Effector memory CD4-positive, alpha-beta T cell (primary cell): ENCODE measurements at places on chromosomes 4 and X.

GRCh38 chr4:124631760-124632159 is 80.8 kb downstream of the ANKRD50 start:
- no peak for DNase-seq

GRCh38 chr4:10118048-10119004 is 1.7 kb upstream of the WDR1 start:
- DNase-seq: no peak

DNA sequence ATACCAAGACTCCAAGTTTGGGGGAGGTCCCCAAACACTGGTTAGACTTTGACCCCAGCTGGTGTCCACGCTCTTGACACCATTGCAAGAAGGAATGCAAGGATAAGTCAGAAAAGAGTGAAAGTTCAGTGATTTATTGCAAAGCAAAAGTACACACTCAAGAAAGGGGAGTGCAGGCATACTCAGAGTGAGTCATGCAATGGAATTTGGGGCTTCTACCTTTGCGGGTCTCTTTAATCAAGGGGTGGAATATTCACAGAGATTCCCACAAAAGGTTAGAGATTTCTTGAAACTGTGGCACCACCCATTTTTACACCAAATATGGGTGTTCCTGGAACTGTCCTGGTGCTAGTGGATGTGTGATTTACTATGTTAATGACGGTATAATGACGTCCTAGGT is 5.2 kb upstream of the SMIM10L2A start:
- no peak for DNase-seq

- DNase-seq: no peak
These were observed 166.4 kb upstream of the AFF2 start for GRCh38 chrX:148333989-148334388.

GRCh38 chr4:25928379-25929297 is 14.6 kb downstream of the SMIM20 start:
- DNase-seq: no peak

DNA sequence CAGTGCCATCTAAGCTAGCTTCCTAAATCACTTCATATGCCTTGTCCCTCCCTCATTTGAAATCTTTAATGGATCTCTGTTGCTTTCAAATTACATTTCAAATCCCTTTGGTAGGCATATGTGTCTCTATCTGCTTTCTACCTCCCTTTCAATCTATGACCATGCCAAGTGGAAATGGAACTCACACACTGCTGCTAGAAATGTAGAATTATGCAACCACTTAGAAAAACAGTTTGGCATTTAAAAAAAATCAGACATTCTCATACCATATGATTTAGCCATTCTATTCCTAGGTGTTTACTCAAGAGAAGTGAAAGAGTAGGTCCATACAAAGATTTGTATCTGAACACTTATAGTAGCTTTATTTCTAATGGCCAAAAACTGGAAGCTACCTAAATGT is 413.5 kb upstream of the INTU start:
- no peak for DNase-seq

- no peak for DNase-seq
These were observed 48.5 kb downstream of the ZNF141 start for GRCh38 chr4:385934-386707.

DNA sequence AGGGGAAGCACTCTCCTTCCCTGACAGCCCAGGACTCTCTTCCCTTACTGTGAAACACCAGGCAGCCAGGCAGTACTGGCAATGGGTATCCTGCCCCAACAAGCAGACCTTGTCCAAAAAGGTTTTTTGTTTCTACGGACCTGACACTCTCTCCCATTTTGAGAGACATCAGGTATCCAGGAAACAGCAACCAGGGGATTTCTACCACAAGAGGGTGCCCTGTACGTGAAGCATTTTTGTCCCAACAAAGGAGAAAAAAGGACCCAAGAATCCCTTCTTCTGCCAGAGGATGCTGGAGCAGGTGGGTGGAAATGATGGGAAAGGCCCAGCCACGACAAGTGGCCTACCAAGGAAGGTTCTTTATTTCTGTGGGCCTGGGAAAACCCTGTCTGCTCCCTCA is 65.7 kb upstream of the FGF13 start:
- DNase-seq: no peak

- DNase-seq: no peak
These were observed 525.4 kb upstream of the HS3ST1 start for GRCh38 chr4:11954093-11954492.

DNA sequence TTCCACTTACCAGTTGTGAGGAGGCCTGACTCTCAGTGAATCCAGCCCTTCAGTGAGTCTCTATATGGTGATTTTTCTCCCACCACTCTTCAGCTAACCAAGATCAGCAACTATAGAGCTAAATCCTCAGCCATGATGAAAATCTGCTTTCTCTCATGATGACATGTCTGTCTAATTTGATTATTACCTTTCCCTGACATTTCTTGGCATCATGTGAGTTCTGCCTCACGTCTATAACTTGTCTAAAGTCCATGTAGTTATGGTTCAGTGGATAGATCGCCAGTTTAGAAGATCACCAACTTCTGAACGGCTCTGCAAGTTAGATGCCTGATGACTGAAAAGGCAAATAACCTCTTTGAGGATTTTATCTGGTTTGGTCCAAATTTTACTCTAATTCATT is 14.9 kb upstream of the DCAF8L1 start:
- no peak for DNase-seq

GRCh38 chr4:19880206-19880605 is 371.5 kb upstream of the SLIT2 start:
- no peak for DNase-seq

DNA sequence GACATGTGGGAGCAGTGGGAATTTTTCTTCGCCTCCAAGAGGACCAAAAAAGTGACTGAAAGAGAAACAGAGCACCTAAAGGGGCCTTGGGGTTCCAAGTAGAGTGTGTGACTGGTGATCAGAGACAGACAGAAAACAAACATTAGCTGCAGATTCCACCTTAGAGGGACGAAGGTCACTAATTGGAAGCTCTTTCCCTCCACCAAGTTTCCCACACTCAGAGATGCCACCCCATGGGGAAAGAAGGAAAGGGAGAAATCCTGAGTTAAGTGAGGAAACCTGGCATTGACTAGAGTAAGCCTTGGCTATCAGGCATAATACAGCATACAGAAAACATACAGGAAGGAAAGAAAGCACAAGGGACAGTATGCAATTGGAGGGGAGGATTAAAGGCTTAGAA is 90.9 kb downstream of the HNRNPD start:
- no peak for DNase-seq

DNA sequence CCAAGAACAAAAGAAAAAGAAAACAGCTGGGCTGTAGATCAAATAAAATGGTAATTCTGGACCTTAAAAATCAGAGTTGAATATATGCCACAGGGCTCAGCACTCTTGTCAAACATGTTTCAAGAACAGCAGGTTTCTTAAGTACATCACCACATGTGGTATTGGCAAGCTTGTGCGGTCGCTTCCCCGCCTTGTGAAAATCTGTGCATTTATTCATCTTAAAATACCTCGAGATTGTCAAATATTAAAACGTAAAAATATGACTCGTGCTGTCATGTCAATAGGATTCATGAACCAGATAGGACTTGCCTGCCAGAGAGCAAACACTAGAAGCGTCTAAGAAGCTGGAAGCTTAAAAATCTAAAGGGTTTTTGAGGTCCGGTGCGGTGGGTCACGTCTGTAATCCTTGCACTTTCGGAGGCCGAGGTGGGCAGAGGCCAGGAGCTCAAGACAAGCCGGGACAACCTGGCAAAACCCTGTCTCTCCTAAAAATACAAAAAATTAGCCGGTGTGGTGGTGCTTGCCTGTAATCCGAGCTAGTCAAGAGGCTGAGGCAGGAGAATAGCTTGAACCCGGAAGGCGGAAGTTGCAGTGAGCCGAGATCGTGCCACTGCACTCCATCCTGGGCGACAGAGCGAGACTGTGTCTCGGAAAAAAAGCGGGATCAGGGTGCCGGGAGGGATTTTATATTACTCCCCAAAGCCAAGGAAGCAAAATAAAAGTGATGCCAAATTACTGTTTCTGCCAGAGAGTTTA is 40.2 kb upstream of the TMEM154 start:
- no peak for DNase-seq

DNA sequence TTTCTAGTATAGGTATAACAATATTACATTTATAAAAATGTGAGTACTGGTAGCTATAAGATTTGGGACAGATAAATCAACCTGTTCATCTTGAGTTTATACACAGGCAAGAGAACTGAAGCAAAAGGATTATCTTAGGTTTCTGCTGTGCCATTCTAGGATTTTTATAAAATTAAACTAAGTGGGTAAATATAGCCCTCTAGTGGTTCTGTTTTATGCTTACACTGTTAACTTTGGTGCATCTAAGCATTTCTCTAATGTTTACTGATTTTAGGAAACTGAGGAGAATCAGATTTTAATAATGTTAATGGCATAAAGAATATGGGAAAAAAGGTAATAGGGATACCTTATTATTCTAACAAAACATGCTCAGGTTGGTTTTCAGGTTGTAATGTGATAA is 1.1 kb upstream of the RRH start:
- DNase-seq: no peak

- DNase-seq: no peak
These were observed 13.4 kb downstream of the TRMT44 start for GRCh38 chr4:8453957-8454356.

- no peak for DNase-seq
These were observed 13.5 kb downstream of the ASB11 start for GRCh38 chrX:15301924-15302323.

DNA sequence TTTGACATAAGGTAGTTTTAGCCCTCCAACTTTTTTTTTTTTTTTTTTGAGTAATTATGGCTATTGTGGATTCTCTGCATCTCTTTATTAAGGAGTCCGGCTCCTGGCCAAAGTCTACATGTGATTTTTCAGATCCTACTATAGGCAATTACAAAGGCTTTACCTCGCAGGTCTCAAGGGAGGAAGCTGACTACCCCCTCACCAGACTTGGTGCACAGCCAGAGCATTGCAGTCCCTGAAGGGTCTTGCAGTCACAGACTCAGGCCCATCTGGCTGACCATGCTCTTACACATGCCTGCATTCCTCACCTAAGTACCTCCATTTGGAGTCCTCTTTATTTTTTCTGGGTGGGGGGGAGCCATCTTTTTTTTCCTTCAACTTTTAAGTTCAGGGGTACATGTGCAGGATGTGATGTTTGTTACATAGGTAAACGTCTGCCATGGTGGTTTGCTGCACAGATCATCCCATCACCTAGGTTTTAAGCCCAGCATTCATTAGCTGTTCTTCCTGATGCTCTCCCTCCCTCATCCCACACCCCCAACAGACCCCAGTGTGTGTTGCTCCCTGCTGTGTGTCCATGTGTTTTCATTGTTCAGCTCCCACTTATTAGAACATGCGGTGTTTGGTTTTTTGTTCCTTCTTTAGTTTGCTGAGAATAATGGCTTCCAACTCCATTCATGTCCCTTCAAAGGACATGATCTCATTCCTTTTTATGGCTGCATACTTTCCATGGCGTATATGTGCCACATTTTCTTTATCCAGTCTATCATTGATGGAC is 88.4 kb upstream of the STIM2 start:
- no peak for DNase-seq

DNA sequence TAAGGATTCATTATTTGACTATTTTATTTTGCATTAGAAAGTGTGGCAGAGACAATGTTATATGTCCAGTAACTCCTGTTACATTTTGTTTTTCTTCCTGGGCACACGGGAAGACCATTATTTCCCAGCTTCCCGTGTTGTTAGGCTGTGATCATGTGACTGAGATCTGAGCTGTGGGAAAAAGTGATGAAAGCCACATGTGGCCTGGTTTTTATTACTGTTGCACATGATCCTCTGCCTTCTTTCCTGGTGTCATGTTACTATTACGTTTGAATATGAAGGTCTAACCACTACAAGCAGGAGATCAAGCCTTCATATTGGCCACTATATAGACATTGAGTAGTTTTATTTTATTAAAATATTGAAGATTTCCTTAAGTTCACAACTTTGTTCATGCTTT is 28.2 kb upstream of the MID1 start:
- no peak for DNase-seq

DNA sequence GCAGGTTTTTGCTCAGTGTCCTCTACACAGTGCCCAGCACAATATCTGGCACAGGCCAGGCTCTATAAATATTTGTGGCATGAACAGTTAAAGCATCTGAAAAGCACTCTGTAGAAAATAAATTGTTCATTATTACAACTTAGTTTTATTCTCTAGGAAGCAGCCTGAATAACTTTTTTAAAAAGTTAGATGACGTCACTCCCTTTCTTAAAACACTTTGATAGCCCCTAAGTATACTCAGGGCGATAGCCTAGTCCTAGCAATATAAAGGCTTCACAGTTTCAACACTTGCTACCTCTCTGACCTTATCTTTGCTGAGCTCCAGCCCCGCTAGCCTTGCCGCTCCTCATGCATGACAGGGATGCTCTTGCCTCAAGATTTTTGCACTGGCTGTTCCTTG is 80.6 kb downstream of the GPM6A start:
- DNase-seq: no peak

DNA sequence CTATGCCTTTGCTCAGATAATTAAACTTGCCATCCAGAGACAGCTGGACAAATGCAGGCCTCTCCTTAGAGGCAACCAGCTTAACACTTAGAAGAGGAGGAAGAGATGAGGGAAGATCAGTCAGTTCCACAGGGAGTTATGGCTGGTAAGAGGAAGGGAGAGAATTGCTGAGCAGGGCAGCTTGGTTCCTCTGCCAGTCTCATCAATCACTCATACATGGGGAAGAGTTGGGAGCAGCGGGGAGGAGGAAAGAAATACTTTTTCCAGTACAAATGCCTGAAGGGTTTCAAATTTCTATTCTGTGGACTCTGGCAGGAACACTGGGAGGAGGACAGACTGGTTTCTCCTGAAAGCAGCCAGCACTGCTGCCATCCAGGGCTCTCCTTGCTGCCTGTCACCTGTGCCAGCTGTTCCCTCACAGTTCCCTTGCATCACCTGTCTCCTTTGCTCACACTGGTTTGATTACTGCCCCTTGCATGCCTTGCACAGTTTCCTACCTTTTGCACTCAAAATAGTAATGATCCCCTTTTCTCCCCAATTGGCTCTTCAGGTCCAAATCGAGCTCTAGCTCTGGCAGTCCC is 59.5 kb downstream of the PGRMC2 start:
- DNase-seq: no peak

GRCh38 chrX:69066021-69066757 is 99.1 kb downstream of the PJA1 start:
- DNase-seq: no peak

GRCh38 chrX:131970347-131970746 is 52.8 kb upstream of the STK26 start:
- DNase-seq: no peak

- DNase-seq: no peak
These were observed 83.4 kb upstream of the MID1IP1 start for GRCh38 chrX:38717871-38718270.

DNA sequence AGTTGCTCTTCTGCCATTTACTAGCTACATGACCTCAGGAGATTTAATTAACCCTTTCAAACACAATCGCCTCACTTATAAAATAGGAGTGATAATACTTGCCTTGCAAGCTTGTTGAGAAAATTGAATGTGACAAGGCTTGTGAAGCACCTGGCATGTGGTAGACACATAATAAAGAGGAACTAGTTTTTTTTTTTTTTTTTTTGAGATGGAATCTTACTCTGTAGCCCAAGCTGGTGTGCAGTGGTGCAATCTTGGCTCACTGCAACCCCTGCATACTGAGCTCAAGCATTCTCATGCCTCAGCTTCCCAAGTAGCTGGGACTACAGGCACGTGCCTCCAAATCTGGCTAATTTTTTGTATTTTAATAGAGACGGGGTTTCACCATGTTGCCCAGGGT is 73.7 kb upstream of the STIM2 start:
- DNase-seq: no peak

- DNase-seq: no peak
These were observed 33.5 kb upstream of the ITM2A start for GRCh38 chrX:79400623-79401022.

GRCh38 chr4:94214703-94215319 is 7.1 kb downstream of the SMARCAD1 start:
- no peak for DNase-seq

- DNase-seq: no peak
These were observed 75.4 kb downstream of the AR start for GRCh38 chrX:67619253-67619652.
